ENCODE measurements at places on chromosomes 2 and 18. TPM values are rescaled to one million over a fixed set of nuclear protein-coding genes. Genes with fewer than 3 reads are reported as not detected.
A peak's percentile ranks its signal among the peaks of the same experiment; 100 is the strongest.

Gene KLHL30
- total RNA-seq: not detected

DNA sequence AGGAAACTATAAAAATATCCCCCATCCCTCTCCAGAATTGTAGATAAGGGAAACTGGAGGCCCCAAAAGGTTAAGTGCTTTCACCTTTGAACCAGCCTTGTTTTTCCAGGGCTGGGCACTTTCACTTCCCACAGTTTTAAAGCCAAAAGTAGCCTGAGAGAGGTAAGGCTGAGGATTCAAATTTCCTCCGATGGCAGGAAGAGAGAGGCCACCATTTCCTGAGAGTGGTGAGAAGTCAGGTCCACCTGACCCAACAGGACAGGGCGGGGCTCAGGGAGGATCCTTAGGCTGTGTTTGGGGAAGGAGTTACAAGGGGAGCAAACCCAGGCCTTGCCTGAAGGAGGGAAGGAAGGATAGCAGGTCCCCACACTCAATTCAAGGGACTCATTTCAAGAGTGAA lies 4.7 kb upstream of the TEX261 start:
- DNase-seq: no peak

GRCh38 chr18:37521510-37522465 lies 43.8 kb downstream of the CELF4 start:
- no peak for DNase-seq

DNA sequence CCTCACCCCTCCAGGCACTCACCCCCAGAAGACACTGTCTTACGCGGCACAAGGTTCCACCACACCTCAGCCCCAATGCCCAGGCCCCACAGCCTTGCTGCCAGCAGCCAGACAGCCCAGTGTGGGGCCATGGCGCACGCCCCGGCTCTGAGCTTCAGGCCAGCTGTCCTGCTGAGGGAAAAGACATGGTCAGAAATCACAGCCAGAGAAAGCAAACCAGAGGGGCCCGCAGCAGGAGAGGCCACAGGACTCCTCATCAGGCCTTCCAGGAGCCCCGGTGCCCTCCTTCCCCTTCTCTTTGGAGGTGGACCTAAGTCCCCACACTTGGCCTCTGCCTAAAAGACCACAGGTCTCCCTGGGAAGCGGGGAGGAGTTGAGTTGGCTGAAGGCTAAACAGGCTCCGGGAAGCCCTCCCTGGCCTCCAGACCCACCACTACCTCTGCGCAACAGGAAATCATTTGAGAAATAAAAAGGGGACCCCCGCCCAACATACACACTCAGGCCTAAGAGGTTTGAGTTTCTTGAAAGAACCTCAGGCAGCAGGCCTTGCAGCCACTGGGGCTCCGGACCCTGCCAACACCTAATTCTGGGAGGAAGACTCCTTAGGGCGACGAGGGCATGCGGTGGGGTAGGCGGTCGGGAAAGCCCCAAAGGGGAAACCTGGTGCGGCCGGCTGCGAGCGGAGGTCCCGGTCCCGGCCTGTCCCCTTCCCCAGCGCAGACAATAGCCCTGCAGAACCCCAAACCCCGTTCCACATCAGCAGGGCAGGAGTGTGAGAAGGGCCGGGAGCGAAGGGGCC lies 1.9 kb downstream of the SEMA4C start:
- no peak for DNase-seq

DNA sequence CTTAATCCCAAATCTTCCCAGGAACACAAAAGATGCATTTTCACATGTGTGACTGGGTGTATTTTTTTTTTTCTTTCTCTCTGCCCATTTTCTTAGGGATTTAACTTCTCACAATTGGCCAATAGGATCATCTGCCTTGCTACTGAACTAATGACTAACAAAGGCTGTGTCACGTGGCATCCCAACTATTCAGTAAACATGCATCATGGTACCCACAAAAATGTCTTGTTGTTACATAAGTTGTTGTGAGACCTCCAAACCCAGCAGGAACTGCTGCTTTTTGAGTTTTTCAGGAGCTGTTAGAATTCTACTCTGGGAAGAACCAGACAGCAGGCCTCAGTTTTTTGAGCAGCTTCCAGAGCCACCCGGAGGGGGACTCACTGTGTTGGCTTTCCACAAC lies 31.9 kb downstream of the GAD1 start:
- no peak for DNase-seq

DNA sequence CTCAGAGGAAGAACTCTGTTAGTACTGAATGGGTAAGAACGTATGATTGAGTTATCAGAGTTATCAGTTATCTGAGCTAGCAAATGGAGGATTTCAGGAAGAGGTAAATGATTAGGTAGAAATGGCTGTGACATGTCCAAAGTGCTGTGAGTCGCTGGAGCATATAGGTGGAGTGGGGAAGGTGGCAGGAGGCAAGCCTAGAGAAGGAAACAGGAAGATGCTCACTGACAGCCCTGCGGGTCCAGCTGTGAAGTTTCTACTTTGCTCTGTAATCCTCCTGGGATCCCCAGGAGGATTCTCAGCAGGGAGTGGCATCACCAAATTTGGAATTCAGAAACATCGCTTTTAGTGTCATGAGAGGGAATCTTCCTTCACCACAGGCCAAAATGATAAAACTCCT lies 52.0 kb downstream of the GYPC start:
- no peak for DNase-seq

DNA sequence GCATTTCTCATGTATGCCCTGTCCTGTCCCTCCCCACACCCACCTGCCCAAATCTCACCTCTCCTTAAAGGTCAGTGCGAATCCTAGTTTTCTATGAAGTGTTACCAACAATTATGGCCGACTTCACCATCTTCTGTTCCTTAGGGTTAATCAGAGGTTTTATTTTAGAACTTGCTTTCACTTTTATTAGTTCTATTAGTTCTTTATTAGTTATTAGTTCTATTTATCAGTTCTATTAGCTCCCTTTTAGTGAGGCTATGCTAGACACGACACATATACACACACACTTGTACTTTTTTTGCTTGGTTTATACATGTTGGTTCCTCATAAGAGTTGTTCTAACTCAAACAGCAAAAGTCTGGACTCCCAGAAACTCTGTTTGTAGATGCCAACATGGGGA lies 176.8 kb upstream of the MSH6 start:
- DNase-seq: no peak

DNA sequence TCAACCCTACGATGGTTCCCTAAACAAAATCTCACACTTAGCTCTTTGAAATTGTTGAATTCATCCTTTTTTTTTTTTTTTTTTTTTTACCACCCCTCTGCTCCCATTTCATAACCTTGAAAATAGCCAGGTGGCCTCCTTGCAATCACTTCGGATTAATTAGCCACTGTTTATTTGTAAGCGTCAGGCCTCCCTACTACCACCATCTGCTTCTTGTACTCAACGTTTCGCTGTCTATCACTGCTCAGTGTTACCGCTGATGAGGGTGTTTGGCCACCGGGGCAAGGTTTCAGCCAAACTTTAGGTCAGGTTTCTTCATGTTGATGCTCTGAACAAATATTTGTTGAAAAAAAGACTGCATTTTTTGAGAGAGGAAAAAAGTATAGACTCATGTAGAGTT lies 183.2 kb downstream of the EPHA4 start:
- DNase-seq: no peak

Gene COL3A1
- total RNA-seq: 1.3 TPM

Gene HOXD13
- not detected for total RNA-seq

Gene PXDN
- total RNA-seq: 248 TPM

Gene KCNF1
- total RNA-seq: 0.42 TPM

DNA sequence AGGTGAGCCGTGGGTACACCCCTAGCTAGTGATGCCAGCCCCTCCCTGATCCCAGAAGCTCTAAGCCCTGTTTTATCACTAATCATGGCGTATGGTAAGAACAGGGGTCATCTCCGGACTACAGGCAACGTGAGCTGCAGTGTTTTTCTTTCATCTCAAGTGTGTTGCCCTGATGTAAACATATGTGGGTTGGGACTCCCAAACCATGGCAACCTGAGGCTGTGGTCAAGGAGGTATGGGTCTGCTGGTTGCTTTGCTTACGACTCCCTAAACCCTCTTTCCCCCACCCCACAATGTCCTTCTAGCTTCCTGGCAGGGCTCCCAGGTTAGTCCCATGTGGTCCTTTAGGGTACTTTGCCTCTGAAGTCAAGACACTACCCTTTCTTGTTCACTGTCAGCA lies 53.6 kb upstream of the AFF3 start:
- no peak for DNase-seq

Gene QPCT
- total RNA-seq: 12.8 TPM

Gene KCNG3
- total RNA-seq: not detected

Gene DSC3
- 0.23 TPM for total RNA-seq

GRCh38 chr2:208638059-208638458 lies 231.5 kb downstream of the PTH2R start:
- no peak for DNase-seq

GRCh38 chr2:226698671-226699070 lies 100.9 kb downstream of the IRS1 start:
- DNase-seq: no peak

Gene SMYD1
- total RNA-seq: not detected

GRCh38 chr2:12120281-12121150 lies 374.1 kb downstream of the LPIN1 start:
- no peak for DNase-seq

- no peak for DNase-seq
Observed at GRCh38 chr2:150258781-150259307, 228.6 kb downstream of the RND3 start.

Gene CNDP1
- total RNA-seq: not detected

DNA sequence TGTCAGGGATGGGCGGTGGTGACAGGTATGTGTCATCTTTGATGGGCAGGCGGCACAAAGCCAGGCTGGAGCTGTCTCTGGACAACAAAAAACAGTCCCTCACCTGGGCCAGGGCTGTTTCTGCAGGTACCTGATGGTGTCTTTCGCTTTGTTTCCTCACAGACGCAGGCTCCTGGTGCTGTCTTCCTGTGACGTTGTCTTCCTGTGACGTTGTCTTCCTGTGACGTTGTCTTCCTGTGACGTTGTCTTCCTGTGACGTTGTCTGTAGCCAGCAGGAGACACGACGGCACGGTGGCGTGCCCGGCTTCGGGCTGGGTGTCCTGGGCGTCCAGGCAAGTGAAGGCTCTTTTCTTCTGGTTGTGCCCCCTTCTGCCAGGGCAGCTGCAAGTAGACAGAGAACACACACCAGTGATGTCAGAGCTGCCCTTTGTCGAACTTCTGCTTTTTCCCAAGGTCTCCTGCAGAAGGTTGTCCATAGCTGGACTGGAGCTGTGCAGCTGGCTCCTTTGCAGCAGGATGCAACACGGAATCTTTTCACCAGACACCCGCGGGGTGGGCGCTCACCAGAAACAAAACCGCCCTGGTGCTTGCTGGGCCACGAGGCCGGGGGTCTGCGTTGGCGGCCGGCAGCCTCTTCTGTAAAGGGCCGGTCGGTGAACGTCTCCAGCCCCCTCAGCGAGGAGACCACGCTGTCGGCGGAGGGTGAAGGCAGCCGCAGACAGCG lies 21.1 kb downstream of the GPR35 start:
- no peak for DNase-seq

DNA sequence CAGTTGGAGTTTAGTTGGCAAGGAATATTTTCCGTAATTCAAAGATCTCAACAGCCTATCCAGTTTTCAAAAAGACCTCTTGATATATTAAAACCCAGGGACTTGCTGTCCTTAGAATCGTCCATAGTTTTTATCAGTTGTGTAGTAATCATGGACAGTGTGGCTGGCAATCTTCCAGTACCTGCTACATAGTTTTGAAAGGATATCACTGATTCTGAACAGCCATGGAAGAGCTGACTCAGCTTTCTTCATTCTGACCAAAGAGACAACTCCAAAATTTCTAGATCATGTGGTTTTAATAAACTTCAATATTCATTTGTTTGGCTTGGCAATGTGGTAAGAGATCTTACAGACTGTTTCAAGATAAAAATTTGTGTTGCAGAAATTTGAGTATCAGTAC lies 616.7 kb downstream of the TDRD15 start:
- DNase-seq: no peak

Gene TBC1D8
- 30.6 TPM for total RNA-seq

- DNase-seq: no peak
Observed at GRCh38 chr2:66452917-66453316, 18.0 kb downstream of the MEIS1 start.

DNA sequence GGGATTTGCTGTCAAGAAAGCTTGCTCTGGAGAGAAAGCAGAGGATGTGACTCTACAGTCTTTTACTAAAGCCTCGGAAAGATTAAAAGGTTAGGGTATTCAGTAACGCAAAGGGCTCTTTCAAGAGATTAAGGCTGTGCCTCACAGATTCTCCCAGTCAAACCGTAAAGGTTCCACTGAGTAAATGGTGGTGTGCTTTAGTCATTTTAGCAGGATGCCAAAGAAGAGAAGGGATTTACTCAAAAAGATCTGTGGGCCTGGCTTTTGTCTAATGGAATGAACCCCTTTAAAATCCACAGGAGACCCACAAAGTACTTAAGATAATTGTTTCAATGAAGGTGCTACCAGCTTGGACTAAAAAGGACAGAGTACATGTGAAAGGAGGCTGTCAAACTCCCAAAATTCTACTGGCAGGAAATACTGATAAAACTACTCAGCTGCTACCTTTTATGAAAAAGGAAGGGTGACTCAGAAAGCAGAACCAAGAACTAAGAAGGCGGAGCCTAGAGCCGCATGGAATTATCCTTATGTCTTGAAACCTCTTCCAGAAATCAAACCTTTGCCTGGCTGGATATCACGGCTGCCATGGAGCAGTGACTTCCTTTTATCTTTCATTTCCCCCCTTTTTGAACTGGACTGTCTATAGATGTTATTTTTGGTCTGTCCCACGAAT lies 670.2 kb upstream of the ZEB2 start:
- peak; percentile 31 for DNase-seq

DNA sequence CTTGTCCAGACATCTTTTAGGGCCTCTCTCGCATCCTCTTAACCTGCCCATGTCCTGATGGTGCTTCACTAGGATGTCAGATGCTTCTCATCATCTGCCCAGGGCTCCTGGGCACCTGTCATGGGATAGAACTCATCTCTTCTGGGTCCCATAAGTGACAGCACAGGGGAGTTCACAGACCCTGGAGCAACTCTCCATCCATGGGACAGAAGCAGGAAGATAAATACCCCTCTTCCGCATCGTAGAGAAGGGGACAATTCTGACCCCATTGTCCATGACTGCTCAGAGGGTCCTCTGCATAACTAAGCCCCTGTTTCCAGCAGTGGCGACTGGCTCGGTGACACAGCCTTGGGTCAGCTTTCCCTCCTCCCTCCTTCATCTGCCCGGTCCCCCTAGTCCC lies 82.3 kb downstream of the TWIST2 start:
- DNase-seq: no peak

- no peak for DNase-seq
Observed at GRCh38 chr2:45265336-45265735, 256.1 kb upstream of the SIX2 start.

Gene TSGA10
- 2.7 TPM for total RNA-seq

Gene GBX2
- total RNA-seq: 3.6 TPM

GRCh38 chr2:149606251-149606811 lies 18.8 kb upstream of the MMADHC start:
- no peak for DNase-seq
